CD4-positive, alpha-beta memory T cell (primary cell): ENCODE measurements at places on chromosomes 6 and 20.

- DNase-seq, result no peak
Measured at GRCh38 chr6:11632795-11633511, 95.4 kb downstream of the TMEM170B start.

DNA sequence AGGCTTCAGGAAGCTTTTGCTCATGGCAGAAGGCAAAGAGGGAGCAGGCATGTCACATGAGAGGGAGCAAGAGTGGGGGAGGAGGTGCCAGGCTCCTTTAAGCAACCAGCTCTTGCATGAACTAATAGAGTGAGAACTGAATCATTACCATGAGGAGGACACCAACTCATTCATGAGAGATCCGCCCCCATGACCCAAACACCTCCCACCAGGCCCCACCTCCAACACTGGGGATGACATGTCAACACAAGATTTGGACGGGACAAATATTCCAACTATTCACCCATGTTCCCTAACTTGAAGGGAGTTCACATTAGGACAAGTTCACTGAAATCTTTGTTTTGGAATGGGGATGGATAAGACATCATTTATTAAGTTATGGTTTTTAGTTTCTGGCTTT, 155.2 kb upstream of the ESR1 start:
- DNase-seq, result no peak

DNA sequence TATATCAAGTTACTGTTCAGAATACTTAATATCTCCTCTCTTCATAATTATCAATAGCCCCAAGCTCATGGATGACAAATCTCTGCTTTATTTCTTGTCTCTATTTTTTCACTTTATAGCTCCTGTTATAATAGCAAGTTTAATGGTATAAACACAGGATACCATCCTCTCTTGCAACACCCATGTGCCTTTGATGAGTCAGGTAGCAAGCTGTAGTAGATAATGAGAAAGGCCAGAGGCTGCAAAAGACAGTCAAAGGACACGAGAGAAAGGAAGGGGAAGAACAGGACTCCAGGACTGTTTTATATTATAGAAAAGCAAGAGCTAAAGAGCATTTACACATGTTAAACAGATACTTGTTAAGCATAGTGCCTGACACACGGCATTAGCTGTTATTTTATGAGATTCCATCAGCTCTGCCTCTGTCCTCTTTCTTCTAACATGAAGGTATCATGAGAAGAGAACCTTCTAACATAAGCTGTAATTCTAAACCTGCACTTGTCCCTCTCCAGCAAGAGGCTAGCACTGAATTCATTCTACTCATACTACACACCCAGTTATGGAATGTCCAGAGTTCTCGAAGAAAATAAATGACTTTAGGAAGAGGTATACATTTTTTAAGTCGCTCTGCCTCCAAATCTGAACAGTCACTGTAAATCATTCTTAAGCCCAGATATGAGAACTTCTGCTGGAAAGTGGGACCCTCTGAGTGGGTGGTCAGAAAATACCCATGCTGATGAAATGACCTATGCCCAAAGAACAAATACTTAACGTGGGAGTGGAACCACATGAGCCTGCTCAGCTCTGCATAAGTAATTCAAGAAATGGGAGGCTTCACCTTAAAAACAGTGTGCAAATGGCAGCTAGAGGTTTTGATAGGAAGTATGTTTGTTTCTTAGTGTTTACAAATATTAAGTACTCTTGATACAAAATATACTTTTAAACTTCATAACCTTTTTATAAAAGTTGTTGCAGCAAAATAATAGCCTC, 45.0 kb downstream of the NT5E start:
- DNase-seq, result no peak

DNA sequence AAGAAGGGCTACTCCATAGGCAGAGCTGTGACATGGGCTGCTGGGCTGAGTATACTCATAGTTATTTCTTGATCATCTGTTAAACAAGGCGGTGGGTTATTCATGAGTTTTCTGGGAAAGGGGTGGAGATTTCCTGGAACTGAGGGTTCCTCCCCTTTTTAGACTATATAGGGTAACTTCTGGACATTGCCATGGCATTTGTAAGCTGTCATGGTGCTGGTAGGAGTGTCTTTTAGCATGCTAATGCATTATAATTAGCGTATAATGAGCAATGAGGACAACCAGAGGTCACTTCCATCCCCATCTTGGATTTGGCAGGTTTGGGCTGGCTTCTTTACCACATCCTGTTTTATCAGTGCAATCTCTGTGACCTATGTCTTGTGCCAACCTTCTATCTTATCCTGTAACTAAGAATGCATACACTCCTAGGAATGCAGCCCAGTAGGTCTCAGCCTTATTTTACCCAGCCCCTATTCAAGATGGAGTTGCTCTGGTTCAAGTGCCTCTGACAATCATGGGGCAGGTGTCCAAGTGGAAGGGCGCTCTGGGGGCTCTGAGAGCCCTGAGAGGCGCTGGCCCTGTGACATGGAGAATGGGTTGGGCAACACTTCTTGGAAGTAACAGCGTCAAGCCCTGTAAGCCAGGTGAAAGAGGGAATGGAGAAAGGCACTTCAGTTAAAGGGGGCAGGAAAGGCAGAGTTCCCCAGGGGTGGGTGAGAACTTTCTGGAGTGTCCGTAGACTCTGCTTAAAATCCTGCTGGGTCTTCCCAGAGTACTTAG, 354.2 kb upstream of the SULF2 start:
- no peak for DNase-seq

DNA sequence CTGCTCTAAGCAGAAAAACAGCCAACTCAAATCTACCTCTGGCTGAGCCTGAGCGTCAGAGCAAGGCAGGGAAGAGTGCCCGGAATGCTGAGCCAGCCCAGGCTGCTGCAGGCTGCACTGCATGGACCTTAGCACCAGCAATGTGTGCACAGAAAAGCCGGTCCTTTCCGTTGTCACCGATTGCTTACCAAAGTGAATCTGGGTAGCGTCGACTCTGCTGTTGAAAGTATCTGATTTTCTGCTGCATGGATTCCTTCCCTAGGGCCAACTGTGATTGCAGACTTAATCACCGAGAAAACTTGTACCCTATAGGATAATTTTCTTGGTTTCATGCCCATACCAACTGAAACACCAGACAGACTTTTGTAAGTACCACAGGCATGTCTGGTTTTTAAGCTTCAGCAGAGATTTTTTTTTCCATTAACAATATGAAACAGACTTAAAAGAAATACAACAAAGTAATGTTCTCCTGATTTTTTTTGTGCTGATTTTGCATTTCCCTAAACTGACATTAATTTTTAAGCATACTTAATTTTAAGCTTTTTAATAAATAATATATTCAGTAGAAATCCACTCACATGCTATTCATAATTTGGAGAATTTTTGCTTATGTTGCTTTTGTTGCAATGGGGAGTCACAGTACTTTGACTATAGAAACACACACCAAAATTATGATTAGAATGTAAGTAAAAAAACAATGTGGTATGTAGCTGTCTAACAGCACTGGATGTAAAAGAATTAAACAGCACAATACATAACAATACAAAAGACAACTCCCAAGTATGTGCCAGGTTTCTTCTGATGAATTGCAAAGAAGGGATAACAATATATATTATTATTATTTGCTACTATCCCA, 218.0 kb downstream of the THBS2 start:
- no peak for DNase-seq

- no peak for DNase-seq
Measured at GRCh38 chr6:63740709-63741108, 105.1 kb downstream of the PHF3 start.

- DNase-seq, result no peak
Measured at GRCh38 chr6:154847318-154847717, 114.1 kb downstream of the SCAF8 start.

- DNase-seq, result no peak
Measured at GRCh38 chr20:16216227-16216913, 356.9 kb downstream of the KIF16B start.

GRCh38 chr6:1016329-1017302, 295.3 kb upstream of the FOXQ1 start:
- DNase-seq, result no peak

DNA sequence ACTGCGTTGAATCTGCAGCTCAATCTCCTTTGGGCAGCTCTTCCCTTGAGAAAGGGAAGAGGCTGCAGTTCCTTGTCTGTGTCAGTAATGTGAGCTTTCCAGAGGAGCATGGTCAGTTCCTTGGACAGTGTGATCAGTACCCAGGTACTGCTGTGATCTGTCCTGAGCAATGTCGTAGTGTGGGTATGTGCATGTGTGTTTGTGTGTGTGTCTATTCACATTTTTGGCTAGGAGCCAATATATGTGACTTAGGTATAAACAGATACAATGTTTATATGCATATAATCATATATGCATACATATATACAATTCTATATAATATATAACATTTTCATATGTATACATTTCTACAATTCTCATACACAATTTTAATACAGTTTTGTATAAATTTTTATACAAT, 85.4 kb upstream of the OLIG3 start:
- DNase-seq, result no peak

DNA sequence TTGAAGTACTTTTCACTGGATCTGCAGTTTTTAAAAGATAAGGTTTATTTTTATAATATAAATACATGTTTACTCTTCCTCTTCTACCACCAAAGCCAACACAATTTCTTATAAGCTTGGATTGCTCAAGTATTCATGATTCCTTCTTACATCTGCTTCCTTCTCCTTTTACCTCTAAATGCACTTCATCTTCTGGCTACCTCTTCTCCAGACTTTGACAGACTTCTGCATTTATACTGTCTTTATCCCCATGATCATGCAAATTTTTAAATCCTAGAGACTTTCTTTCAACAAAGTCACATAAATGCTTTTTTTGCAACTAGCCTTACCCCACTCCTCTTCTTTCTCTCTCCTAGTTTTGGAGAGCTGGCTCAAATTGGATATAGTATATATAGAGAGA, 142.9 kb downstream of the TFAP2B start:
- DNase-seq, result no peak

GRCh38 chr20:3224681-3225421, 14.1 kb downstream of the SLC4A11 start:
- no peak for DNase-seq

DNA sequence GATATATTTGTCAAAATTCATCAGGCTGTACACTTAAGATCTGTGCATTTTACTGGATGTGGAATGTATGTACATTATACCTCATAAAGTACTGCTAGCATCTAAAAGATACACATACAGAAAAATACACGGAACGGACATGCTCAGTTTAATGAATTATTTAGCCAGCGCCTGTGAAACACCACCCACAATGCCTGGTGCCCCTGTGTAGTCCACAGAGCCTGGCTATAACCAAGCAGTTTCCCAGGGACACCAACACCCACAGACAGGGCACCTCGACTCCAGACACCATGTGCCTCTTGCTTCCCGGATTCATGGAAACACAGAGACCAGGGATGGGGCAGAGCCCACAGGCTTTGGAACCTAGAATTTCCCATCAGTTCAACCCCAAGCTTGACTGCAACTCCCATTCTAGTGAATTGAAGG, 17.4 kb upstream of the ARMC12 start:
- no peak for DNase-seq

DNA sequence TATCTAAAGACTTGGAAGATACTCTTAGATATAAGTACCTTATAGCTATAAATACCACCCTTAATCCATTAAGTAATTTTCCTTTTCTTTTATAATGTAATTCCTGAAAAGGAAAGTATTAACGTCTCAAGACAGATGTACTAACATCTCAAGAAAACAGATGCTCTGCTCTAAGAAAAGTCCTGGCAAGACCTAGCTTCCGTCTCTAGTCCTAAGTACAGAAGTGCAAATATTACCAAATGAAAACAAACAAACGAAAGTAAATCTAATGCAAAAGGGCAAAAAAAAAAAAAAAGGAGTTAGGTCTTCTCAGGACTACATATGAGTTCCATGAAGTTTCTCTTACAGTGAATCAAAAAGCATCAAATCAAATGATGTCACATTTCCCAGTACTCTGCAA, 106.8 kb upstream of the PDE10A start:
- no peak for DNase-seq

DNA sequence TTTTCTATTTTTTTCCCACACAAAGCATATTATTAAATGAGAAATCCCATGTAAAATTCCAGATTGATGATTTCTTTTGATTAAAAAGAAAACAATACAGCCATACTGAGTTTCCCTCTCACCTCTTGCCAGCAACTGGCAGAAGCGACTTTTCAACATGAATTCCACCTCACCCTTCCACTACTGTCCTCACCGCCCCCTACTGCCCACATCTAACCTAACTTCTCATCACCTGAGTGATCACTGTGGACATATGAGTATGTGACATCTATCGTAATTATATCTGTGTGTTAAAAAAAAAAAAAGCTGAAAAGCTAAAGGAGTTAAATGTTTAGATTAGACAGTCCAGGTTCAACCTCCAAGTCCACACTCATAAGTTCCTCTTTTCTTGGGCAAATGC, 528.6 kb downstream of the PRKN start:
- no peak for DNase-seq

DNA sequence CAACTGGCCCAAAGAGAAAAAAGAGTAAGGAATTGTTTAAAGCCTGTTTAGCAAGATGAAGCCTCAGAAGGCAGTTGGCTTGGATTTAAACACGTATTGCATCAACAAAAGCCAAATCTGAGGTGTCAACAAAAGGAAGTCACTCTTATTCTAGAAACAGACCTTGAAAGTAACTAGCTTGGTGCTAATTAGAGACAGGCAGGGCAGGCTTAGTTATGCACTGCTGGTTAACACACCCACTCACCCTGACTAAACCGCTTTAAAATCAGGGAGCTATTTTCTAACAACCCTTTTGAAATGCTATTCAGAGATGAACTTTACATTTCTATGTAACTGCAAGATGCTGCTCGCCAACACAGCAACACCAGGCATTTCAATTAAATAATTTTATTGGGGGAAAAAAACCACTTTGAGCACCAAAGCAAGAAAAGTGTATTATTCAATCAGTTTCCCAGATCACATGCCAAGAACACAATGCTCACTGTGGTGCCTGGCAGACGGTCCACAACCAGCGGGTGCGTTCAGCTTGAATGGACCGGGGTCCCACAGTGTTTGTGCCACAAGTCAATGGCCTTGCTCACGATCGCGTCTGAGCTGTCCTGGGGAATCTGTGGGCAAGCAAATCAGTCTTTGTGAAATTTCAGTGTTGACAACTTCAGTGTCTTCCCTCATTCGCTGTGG, 23.6 kb downstream of the TBC1D7 start:
- no peak for DNase-seq

DNA sequence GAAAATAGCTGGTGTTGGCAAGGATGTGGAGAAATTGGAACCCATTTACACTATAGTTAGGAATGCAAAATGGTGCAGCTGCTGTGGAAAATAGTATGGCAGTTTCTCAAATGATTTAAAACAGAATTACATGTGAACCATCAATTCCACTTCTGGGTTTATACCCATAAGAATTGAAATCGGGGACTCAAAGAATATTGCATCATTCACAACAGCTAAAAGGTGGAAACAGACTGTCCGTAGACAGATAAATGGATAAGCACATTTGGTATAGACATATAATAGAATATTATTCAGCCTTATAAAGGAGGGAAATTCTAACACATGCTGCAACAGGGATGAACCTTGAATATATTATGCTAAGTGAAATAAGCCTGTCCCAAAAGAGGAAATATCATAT, 189.9 kb upstream of the RIN2 start:
- no peak for DNase-seq
